Progenitor cell of endocrine pancreas (in vitro differentiated cells): ENCODE measurements at places on chromosomes 1 and 21.

DNA sequence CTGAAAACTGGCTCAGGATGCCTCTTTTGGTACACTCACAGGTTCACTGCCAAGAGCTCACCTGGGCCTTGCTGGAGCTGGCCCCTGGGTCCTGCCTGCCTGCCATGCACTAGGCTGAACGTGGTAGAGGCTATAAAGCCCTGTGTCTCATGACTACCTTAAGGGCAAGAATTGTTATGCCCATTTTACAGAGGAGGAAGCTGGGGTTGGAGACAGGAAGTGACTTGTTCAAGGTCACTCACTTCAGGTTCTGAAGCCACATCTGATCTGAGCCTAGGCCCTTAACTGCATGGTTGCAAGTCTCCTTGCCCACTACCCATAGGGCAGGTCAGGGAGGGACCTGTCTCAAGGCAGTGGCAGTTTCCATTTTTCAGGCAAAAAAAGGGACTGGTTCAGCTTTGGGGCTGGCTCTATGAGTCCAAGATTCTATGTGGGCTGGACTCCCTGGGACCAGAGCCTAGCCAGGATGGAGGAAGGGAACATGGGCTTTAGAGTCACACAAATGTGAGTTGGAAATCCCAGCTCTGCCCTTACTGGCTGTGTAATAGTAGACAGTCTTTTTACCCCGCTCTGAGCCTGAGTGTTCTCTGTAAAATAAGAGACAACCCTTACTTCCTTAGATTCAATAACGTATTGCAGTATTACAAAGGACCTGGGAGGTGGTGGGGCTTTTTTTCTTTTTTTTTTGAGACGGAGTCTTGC is 7.8 kb downstream of the STK40 start:
- H3K27me3 ChIP-seq = no peaks in the 10 kb centered on the region
- H3K36me3 ChIP-seq = no peaks in the 10 kb centered on the region
- no peak overlapping the region for H3K4me3 ChIP-seq
- peaks cover 20% of the 10 kb centered on the region for H3K4me1 ChIP-seq

DNA sequence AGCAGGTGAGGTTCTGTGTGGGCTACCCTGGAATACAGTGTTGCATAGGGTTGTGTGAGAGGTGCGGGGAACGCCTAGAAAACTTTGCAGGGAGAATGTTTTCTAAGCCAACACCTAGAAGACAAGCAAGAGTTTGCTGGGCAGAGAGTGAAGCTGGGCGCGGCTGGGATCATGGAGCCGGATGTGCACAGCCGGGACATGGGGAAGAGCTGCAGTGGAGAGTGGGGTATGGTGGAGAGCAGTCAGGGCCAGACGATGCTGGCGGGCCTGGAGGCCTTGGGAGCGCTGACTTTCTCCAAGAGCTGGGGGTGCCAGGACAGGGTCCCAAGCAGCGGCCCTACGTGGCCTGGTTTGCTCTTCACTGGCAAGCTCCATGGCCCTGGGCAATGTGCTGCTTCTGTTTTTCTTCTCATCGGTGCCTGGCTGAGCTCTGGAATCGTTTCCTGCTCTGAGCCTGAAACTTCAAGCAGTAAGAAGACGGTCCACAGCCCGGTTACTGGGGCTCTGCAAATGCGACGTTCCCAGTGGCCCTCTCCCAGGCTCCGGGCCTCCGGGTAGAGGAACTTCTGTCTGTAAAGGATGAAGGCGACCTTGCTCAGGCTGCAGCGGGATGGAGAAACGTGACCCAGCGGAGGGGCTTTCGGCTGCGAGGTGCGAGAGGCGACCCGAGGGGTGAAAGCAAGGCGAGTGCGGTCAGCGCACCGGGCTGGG is 51.9 kb upstream of the CD34 start:
- H3K4me1 ChIP-seq = peaks cover 8% of the 10 kb centered on the region
- no peak for DNase-seq
- H3K4me3 ChIP-seq = peak overlapping the region; percentile 82
- peaks cover 69% of the 10 kb centered on the region for H3K27me3 ChIP-seq
- no peaks in the 10 kb centered on the region for H3K36me3 ChIP-seq
- peak overlapping the region; percentile 85 for H3K27ac ChIP-seq

- no peak overlapping the region for H3K27ac ChIP-seq
- no peak for DNase-seq
- peaks cover 2% of the 10 kb centered on the region for H3K36me3 ChIP-seq
- H3K4me3 ChIP-seq = no peak overlapping the region
- no peaks in the 10 kb centered on the region for H3K27me3 ChIP-seq
Observed at GRCh38 chr1:99669821-99670220, 23.9 kb downstream of the PALMD start.

- H3K27ac ChIP-seq = no peak overlapping the region
- DNase-seq = no peak
- H3K36me3 ChIP-seq = no peaks in the 10 kb centered on the region
- H3K27me3 ChIP-seq = peaks cover 24% of the 10 kb centered on the region
- H3K4me3 ChIP-seq = no peak overlapping the region
Observed at GRCh38 chr1:5623399-5623798, 368.8 kb downstream of the NPHP4 start.

DNA sequence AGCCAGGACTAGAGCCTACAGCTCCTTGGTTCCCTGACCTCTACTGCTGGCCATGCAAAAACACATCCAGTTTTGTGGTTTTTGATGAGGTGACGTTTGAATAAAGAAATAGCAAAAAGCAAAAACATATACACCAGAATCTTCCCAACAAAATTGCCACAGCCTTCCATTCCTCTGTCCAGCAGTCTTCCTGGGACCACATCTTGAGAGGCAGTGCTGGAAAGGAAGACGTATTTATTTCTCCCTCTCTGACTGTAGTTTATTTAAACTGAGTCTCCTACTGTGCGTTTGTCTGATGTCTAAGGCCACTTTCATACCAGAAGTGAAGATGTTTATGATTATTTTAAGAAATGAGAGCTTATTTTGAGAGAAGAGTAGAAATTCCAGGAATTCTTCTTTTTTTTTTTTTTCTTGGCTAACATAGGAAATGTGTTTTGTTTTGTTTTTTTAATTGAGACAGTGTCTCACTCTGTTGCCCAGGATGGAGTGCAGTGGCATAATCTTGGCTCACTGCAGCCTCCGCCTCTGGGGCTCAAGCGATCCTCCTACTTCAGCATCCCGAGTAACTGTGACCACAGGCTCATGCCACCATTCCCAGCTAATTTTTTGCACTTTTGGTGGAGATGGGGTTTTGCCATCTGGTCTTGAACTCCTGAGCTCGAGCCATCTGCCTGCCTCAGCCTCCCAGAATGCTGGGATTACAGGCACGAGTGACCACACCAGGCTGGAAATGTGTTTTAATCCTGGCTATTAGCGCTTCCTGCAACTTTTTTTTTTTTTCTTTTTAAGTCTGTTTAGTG is 118.5 kb downstream of the ITSN1 start:
- DNase-seq = no peak
- H3K27me3 ChIP-seq = no peaks in the 10 kb centered on the region
- peak overlapping the region; percentile 94 for H3K27ac ChIP-seq
- peaks cover 22% of the 10 kb centered on the region for H3K36me3 ChIP-seq

DNA sequence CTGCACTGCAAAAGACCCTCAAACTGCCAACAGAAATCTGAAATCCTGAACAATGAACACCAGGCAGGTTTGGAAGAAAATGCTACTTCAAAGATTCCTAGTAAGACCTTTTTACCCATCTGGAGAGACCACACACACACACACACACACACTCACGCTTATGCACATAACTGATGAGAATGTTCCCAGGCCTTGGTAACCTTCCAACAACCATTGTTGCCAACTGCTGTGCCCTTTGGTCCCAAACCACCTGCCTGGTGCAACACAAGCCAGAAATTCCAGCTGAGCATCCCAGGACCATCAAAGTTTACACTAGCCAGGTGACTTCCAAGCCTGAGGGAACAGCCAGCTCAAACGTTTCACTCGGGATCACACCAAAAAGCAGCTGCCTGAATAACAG is 56.9 kb downstream of the SEC16B start:
- H3K4me3 ChIP-seq = no peak overlapping the region
- peaks cover 28% of the 10 kb centered on the region for H3K27me3 ChIP-seq
- no peaks in the 10 kb centered on the region for H3K36me3 ChIP-seq
- no peak overlapping the region for H3K27ac ChIP-seq
- no peak for DNase-seq

DNA sequence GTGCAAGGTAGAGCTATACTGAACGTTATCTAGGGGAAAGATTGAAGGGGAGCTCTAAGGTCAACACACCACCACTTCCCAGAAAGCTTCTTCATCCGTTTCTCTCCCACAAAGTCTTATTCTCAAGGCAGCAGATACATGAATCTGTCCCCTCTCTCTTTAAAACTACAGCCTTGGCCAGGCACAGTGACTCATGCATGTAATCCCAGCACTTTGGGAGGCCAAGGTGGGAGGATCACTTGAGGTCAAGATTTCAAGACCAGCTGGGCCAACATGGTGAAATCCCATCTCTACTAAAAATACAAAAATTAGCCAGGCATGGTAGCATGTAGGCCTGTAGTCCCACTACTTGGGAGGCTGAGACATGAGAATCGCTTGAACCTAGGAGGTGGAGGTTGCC is 8.1 kb downstream of the CYP4X1 start:
- H3K27me3 ChIP-seq = peaks cover 9% of the 10 kb centered on the region
- no peak overlapping the region for H3K4me3 ChIP-seq
- H3K27ac ChIP-seq = no peak overlapping the region

DNA sequence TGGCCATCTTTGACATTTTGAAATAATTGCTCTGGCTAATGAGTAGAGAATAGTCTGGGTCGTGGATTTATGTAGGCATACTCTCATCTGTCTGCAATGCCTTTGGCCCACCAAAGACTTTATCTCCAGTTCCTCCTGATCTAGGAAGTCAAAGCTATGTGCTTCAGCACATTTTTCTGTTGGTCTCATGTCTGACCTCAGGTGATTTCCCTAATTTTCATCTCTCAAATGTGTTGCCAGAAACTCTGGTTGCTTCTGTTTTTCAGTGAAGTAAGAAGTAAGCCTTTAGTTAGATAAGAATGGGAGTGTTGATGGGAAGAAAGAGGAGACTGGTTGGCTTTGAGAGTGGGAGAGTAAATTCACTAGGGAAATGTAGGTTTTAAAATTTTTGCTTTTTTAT is 66.4 kb downstream of the GPR88 start:
- no peaks in the 10 kb centered on the region for H3K27me3 ChIP-seq
- H3K4me3 ChIP-seq = no peak overlapping the region
- H3K4me1 ChIP-seq = peaks cover 2% of the 10 kb centered on the region
- H3K36me3 ChIP-seq = no peaks in the 10 kb centered on the region

- no peak overlapping the region for H3K27ac ChIP-seq
- peaks cover 1% of the 10 kb centered on the region for H3K4me1 ChIP-seq
- H3K27me3 ChIP-seq = no peaks in the 10 kb centered on the region
- no peak for DNase-seq
- no peaks in the 10 kb centered on the region for H3K36me3 ChIP-seq
- H3K4me3 ChIP-seq = no peak overlapping the region
Observed at GRCh38 chr1:47782414-47783166, 214.6 kb downstream of the TRABD2B start.

- H3K27ac ChIP-seq = peak overlapping the region; percentile 57
- H3K27me3 ChIP-seq = peaks cover 34% of the 10 kb centered on the region
- H3K4me3 ChIP-seq = peak overlapping the region; percentile 78
- DNase-seq = no peak
- no peaks in the 10 kb centered on the region for H3K36me3 ChIP-seq
- peaks cover 22% of the 10 kb centered on the region for H3K4me1 ChIP-seq
Observed at GRCh38 chr1:17440827-17441168, 1.3 kb upstream of the RCC2 start.

DNA sequence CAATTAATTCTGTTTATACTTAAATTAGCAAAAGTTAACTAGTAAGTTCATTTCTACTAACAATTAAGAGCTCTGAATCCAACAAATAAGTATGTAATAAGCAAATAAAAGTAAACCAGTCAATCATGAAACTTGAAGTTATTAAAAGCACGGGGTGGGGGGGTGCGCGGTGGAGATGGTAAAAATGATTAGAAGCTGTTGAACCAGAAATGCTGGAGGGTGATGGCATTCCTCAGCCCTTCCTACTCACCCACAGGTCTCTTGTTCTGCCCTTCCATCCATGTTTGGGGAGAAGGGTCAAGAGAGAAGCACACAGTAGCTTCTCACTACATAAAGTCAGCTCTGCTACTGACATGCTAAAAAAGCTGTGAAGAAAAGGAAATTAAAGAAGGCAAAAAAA is 63.5 kb downstream of the AKT3 start:
- H3K27ac ChIP-seq = no peak overlapping the region
- DNase-seq = no peak
- no peaks in the 10 kb centered on the region for H3K27me3 ChIP-seq
- no peaks in the 10 kb centered on the region for H3K4me1 ChIP-seq
- no peak overlapping the region for H3K4me3 ChIP-seq

GRCh38 chr1:102566182-102566581 is 542.1 kb downstream of the COL11A1 start:
- no peaks in the 10 kb centered on the region for H3K4me1 ChIP-seq
- H3K27me3 ChIP-seq = no peaks in the 10 kb centered on the region
- no peak overlapping the region for H3K27ac ChIP-seq
- no peak overlapping the region for H3K4me3 ChIP-seq
- H3K36me3 ChIP-seq = no peaks in the 10 kb centered on the region

GRCh38 chr1:39167632-39168209 is 36.8 kb upstream of the MACF1 start:
- no peaks in the 10 kb centered on the region for H3K27me3 ChIP-seq
- no peak for DNase-seq
- H3K4me1 ChIP-seq = peaks cover 44% of the 10 kb centered on the region
- H3K36me3 ChIP-seq = no peaks in the 10 kb centered on the region
- H3K27ac ChIP-seq = no peak overlapping the region

DNA sequence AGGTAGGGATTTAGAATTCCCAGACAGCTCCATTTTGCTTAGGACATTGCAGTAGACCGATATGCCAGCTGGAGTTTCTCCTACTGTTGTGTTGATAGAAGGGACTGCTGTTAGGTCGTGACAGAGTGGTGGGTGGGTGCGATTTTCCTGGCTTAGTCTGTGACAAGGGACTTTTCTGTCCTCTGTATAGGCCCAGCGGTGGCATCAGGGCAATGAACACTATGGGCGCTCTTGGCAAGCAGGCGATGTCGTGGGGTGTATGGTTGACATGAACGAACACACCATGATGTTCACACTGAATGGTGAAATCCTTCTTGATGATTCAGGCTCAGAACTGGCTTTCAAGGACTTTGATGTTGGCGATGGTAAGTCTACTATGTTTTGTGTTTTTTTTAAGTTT is 321.8 kb downstream of the ZP4 start:
- no peaks in the 10 kb centered on the region for H3K4me1 ChIP-seq
- no peak overlapping the region for H3K4me3 ChIP-seq
- H3K27ac ChIP-seq = no peak overlapping the region
- no peaks in the 10 kb centered on the region for H3K27me3 ChIP-seq
- no peaks in the 10 kb centered on the region for H3K36me3 ChIP-seq
- DNase-seq = no peak

GRCh38 chr1:76921590-76921989 is 54.3 kb downstream of the ST6GALNAC5 start:
- H3K36me3 ChIP-seq = no peaks in the 10 kb centered on the region
- DNase-seq = no peak
- no peaks in the 10 kb centered on the region for H3K27me3 ChIP-seq
- no peak overlapping the region for H3K27ac ChIP-seq
